ENCODE measurements at places on chromosomes 1 and 21. TPM values are rescaled to one million over a fixed set of nuclear protein-coding genes. Genes with fewer than 3 reads are reported as not detected.

The SLC2A5 gene
- 0.26 TPM for total RNA-seq

The PGBD5 gene
- total RNA-seq = 0.05 TPM

The OLFML3 gene
- 0.15 TPM for total RNA-seq

The HHAT gene
- 2.3 TPM for total RNA-seq

The OMA1 gene
- total RNA-seq = 16.6 TPM

The PDE9A gene
- 0.72 TPM for total RNA-seq

The RGSL1 gene
- not detected for total RNA-seq

The GBP7 gene
- not detected for total RNA-seq

The LCE1D gene
- not detected for total RNA-seq

The OR10X1 gene
- not detected for total RNA-seq

The THEM5 gene
- not detected for total RNA-seq

The OR10J1 gene
- not detected for total RNA-seq

The TNNT2 gene
- not detected for total RNA-seq

The EPHA8 gene
- total RNA-seq = not detected

The NLRP3 gene
- total RNA-seq = 0.33 TPM

The HES2 gene
- 11.1 TPM for total RNA-seq

The METTL18 gene
- 4.1 TPM for total RNA-seq

The SVBP gene
- total RNA-seq = 21.2 TPM

The RGS4 gene
- total RNA-seq = 0.26 TPM

The PEX11B gene
- 27.4 TPM for total RNA-seq

The LCE2C gene
- total RNA-seq = not detected

The NBPF6 gene
- not detected for total RNA-seq

The LRRC71 gene
- 0.77 TPM for total RNA-seq

The KCNH1 gene
- not detected for total RNA-seq

The S100A5 gene
- total RNA-seq = 0.72 TPM

The DNALI1 gene
- total RNA-seq = 0.36 TPM

The LCE2A gene
- not detected for total RNA-seq

The RAB3B gene
- total RNA-seq = 1.2 TPM

The FNDC5 gene
- 2.6 TPM for total RNA-seq

The PPFIA4 gene
- 1.9 TPM for total RNA-seq

The DMBX1 gene
- total RNA-seq = 0.05 TPM

The RPE65 gene
- not detected for total RNA-seq

The TMEM240 gene
- total RNA-seq = 4.1 TPM

The OR2L5 gene
- not detected for total RNA-seq

The FAM177B gene
- total RNA-seq = not detected

The OR2G2 gene
- total RNA-seq = not detected

The ANGPTL3 gene
- not detected for total RNA-seq

The SH3BGR gene
- 1.7 TPM for total RNA-seq

Measured in Panc1 (cell line).